CD4-positive, alpha-beta T cell treated with Interferon alpha-2 for 1 hour (primary cell): ENCODE measurements at places on chromosomes 2 and 18.

DNA sequence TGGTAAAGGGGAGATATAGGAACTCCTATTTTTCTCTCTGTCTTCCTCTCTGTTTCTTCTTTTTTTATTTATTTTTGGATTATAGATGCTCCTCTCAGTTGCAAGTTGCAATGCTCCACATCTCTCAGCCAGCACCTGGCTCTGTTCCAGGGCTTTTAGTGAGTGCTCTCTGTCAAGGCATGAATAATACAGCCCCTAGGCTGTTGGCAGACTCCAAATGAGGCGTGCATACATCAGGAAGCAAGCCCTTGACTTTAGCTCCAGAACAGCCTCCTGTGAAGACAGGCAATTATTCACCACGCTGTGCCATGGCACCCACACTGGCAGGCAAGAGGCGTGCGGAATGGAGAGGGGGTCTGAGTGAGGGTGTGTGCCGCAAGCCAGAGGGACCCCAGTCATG is 228.1 kb upstream of the PXDN start:
- DNase-seq = no peak

- DNase-seq = no peak
These were observed 90.6 kb downstream of the POU3F3 start for GRCh38 chr2:104944495-104944894.

- no peak for DNase-seq
These were observed 325.9 kb upstream of the NT5C1B start for GRCh38 chr2:18915227-18915626.

DNA sequence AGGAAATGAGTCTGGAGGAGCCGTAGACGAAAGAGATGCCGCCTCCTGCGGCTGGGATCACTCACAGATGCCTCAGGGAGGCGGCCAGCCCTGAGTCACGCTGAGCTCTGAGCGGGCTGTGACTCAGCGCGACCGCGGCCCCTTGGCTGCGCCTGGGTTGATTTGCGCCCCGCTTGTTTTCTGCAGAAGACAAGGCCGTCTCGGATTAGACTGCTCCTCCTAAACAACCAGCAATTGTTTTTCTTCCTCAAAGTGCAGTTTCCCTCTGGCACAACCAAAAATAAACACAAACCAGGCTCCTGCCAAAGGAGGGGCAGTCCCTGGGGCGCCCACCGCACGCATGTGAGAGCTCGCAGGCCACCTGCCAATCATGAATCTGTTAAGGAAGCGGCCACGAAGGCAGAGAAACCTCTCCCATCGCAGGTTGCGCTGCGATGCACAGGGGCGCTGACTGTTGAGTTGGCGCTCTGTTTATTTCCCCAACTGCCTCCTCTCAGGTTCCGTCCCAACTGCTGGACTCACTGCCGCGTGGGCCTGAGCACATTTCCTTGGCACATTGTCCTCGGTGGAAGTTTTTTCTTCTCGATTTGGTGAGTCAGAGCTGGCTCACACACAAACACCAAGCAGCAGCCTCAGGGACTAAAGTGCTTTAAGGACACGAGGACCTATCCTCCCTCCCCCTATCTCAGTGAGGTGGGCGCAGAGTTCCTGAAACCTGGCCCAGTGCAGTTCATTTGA is 85.2 kb upstream of the NDUFV2 start:
- DNase-seq = peak; percentile 12

- DNase-seq = peak; percentile 65
These were observed 13.2 kb downstream of the ITM2C start for GRCh38 chr2:230877759-230878598.

DNA sequence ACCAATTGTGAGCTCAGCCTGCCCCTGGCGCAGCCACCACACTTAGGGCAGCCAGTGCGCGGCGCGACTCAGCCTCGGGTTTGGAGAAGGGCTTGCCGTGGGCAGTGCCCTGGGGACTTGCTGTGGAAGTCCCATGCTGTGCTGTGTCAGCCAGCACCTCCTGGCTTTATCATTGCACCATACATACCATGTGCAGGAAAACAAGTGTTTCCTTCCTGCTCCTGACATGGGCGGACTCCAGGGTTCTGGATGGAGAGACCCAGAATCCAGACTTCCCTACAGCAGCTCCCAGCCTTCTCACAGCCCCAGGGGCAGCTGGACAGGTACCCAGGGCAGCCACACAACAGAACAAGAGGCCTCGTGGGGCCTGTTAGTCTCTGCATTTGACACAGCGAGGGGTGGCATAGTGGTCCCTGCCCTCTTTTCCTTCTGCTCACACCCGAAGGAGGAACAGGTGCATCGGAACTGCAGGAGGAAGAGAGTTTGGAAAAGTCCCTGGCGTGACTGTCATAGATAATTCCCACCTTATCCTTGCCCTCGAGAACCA is 54.2 kb downstream of the SDC1 start:
- no peak for DNase-seq

- no peak for DNase-seq
These were observed 18.4 kb upstream of the ST8SIA3 start for GRCh38 chr18:57333940-57334339.

DNA sequence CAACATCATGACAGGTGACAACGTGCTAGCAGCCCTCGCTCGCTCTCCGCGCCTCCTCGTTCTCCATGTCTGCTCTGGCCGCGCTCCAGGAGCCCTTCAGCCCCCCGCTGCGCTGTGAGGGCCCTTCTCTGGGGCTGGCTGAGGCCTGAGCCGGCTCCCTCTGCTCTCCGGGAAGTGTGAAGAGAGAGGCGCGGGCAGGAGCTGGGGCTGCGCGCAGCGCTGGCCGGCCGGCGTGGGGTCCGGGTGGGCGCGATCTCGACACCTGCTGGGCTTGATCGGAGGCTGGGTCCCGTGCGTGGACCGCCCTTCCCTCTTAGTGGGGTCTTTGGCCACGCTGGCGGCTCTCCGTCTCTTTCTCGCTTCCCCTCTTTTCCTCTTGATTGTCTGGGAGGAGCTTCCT is 195.5 kb downstream of the ANKRD30BL start:
- DNase-seq = no peak

DNA sequence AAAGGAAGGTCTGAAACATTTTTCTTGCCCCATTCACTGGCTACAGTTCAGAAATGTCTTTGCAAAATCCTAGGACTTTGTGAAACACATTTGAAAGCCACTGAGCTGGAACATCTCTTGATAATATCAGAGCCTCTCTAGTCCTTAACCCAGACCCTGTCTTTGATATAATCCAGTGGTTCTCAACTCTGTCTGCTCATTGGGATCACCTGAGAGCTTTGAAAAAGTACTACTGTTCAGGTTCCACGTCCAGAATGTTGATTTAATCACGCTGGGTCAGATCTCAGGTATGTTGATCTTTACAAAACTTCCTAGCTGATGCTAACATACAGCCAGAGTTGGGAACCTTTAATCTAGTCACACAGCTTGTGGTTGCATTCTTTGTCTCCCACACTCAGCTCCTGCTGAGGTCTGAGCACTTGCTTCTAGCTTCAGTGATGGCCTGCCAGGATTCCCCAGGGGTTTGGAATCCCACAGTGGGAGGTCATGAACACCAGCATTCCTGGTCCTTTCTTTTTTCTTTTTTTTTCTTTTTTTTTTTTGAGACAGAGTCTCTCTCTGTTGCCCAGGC is 262.7 kb downstream of the SETBP1 start:
- no peak for DNase-seq

DNA sequence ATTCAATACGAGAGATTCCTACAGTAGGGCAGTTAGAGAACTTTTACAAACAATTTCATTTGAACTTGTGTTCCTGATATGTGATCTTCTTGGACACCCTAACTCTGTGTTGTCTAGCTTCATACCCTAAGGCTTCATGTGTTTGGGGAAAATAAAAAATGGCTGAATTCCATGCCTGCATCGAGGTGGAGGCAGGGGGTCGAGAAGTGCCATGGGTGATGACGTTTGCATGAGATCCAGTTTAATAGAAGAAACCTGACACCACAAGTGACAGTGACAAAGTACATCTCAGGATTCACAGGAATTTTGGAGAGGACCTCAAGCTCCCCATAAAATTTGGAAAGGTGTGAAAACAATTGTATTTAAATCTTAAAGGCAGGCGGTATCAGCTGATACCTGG is 169.2 kb upstream of the NABP1 start:
- no peak for DNase-seq

GRCh38 chr2:177445200-177445599 is 52.6 kb downstream of the AGPS start:
- DNase-seq = no peak

GRCh38 chr2:240793313-240794177 is 26.5 kb downstream of the KIF1A start:
- no peak for DNase-seq

DNA sequence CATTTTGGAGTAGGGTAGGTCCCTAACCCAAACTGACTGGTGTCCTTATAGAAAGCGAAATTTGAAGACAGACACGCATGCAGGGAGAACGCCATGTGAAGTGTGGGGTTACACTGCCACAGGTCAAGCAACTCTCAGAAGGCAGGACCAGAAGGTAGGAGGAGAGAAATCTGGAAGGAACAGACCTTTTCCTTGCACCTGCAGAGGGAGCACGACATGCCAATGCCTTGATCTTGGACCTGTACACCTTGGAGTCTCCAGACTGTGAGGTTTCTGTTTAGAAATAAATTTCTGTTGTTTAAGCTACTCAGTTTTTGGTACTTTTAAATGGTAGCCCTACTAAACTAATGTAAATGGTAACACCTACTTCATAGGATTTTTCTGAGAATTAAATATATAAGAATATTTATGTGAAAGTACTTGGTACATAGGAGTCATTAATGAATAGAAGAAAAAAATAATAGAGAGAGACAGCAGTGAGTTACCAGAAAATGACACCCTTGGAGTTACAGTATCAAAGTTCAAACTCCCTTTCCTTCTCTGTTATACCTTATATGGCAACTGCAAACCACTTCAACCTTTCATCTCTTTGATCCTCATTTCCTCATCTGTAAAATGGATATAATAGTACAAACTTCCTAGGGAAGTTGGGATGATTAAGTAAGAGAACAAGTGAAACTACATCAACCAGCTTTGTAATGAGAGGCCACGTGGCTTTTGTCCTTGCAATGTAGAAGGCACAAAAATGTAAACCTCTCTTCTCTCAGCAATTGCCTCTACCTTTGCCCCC is 184.9 kb upstream of the PARD3B start:
- no peak for DNase-seq

DNA sequence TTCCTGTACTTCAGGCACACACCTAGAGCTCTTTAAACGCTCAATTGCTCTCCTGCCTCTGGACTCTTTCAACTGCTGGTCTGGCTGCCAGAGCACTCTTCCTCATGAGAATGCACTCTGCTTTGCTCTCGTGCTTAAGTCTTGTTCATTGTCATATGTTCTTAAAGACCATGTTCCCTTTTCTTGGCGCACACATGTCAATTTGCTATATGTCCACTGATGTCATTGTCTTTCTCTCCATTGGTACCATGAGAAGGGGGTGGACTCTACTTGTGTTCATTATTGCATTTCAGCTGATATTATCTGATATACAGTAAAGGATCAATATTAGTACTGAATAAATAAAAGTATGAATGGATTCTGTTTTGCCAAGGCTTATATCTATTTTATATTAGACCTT is 16.8 kb downstream of the SPHKAP start:
- DNase-seq = no peak

DNA sequence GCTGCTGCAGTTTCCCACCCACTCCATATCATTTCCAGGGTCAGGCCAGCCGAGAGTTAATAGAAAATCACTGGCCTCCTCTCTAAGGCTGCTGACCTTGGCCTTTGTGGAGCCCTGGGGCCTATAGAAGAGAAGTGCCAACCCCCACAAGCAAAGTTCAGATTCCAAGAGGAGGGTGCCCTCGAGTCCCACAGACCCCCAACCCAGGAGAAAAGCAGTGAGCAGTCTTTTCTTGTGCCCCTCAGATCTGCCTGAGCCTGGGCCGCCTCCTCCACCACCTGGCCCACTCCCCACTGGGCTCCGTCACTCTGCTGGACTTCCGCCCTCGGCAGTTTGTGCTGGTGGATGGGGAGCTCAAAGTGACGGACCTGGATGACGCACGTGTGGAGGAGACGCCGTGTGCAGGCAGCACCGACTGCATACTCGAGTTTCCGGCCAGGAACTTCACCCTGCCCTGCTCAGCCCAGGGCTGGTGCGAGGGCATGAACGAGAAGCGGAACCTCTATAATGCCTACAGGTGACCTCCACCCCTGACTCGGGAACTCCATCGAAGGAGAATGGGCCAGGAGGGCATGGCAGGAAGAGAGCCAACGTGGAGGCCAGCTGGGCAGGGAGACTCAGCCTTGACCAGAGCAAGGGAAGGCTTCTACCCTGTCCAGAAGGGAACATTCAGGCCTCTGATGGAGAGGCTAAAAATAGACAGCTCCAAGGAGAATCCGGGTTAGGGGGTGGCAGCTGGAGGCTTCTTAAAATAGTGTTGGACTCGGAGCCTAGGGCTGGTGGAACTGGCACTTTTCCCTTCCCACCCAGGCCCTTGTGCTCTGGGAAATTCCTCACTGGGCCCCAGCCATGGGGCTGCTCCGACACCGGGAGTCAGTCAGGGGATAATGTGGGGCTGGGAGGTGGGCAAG is 6.2 kb downstream of the PKDCC start:
- DNase-seq = no peak

- no peak for DNase-seq
These were observed 90.3 kb upstream of the LCLAT1 start for GRCh38 chr2:30356776-30357175.

DNA sequence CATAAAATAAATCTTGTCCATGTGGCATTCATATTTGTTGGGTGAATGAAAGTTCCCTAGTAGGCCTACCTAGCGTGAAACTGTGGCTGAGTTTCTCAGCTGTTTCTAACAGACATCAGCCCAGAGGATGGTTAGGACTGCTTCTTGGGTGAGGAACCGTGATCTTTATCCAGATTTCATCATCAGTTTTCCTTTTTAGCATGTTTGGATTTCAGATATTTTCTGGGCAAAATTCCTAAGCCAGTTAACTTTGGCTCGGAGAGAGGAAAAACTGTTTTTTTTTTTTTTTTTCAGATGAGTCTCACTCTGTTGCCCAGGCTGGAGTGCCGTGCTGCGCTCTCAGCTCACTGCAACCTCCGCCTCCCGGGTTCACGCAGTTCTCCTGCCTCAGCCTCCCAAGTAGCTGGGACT is 53.5 kb downstream of the DGKD start:
- DNase-seq = no peak
